NCI-H526 treated with DMSO at 0.1 percent for 48 hours (cell line): ENCODE measurements at places on chromosomes 3 and 15.

GRCh38 chr15:47769166-47769565 lies 51.9 kb downstream of the SEMA6D start:
- no peak for DNase-seq

- no peak for DNase-seq
These were observed 14.9 kb downstream of the GREM1 start for GRCh38 chr15:32732574-32733157.

DNA sequence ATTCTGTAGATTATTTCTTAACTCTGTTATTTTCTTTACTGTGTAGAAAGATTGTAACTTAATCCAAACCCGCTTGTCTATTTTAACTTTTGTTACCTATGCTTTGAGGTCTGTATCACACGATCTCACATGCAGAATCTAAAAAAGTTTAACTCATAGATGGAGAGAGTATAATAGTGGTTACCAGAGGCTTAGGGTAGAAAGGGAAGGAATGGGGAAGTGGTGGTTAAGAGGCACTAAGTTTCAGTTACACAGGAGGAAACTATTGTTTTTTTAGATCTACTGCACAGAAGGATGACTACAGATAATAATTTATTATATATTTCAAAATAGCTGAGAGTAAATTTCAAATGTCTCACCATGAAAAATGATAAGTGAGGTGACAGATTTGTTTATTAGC lies 515.2 kb downstream of the RSL24D1 start:
- DNase-seq, result no peak

DNA sequence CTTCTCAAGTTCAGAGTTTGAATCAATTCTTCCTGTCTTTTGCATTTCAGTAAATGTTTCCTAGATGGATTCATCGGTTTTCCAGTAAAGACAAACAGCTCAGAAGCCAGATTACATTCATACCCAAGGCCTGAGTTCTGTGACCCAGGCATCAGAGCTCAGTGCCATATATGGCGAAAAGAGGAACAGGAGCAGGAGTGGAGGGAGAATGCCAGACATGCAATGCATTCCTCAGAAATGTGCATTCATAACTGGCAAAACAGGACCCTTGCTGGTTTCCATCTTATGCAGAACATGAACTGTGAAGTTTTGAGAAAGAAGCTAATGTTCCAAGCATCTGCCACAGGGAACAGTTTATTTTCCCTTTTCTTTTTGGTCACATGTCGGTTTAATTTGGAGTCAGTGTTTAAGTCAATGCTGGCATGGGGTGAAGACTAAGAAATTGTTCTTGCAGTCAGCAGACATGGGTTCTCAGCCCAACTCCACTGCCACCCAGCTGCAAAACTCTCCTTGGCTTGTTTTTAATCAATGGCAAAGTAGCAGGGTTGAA lies 116.5 kb downstream of the LPP start:
- DNase-seq, result no peak

DNA sequence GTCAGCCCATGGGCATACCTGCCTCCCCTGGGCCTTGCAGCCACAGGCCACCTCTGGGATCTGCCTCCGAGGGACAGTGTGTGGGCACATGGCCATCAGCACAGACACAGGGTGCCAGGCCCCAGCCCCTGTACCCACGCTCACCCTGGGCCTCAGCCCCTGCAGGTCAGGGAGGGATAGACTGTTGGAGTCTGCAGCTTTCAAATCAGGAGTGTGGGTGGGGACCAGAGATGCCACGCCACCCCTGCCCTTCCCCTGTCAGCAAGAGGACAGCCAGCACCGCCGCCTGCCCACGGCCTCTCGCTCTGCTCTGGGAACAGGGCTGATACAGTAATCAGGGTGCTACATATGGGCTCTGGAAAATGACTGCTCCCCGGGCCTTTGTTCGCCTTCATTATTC lies 72.7 kb downstream of the DNAJB8 start:
- DNase-seq, result no peak

GRCh38 chr3:168405288-168405687 lies 309.6 kb upstream of the GOLIM4 start:
- no peak for DNase-seq

- DNase-seq, result no peak
These were observed 97.2 kb upstream of the C3orf80 start for GRCh38 chr3:160128056-160128455.

DNA sequence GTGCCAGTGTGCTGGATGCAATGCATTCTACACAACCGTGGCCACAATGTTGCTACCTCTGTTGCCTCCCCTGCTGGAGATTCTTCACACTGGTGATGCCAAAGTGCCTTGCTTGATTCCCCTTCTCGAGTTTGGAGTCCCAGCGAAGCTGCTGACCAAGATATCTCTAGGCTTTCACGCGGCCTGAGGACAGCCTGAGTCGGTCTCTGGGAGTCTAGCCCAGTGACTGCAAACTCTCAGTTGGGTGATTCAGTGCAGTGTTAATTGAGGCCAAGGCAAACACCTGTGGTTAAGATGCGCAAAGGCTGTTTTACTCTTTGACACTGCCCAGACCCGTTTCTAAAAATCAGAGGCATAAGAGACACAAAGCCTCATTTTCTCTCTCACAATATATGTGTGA lies 434.4 kb downstream of the NR2F2 start:
- DNase-seq, result no peak

DNA sequence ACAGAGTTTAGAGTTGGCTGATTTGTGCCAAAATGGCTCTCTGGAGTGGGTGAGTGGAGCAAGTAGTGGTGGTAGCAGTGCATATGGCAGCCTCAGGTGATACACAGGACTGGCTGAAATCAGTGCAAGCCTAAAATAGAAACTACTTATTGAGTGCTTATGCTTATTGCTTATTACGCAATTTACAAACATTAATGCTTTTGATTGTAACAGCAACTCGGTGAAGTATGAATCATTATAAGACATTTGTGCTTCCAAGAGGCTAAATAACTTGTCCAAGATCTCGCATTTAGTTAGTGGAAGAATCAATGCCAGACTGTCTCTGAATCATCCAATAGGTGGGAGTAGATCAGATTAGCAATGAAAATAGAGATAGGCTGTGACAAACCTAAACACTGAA lies 353.8 kb downstream of the NAALADL2 start:
- DNase-seq, result no peak

GRCh38 chr3:125418306-125418705 lies 43.2 kb upstream of the ZNF148 start:
- no peak for DNase-seq

DNA sequence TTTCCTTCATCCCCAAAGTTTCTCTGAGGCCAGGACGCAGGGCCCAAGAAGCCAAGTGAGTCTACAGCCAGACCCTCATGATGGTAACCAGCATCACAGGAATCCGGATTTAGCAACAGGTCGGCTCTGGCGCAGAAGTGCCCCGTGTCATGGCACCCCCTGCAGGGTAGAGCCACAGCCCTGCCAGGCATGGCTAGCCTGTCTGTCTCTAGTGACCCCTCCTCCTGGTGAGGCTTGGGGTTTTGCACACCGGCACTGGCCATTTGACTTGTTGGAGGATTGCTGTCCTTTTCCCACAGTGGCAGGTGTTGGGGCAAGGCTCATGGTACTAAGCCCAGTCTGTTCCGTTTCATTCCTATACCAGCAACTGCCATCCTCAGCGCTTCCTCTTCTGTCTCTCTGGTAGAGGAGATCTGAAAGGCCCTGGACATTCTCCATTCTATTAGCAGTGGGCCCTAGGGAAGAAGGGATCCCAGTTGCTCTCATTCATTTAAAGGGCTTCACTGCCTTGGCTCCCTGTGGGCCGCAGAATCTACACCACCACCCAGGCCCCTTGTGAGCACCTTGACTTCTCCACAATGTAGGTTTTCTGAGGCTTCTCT lies 9.4 kb upstream of the CHAC1 start:
- DNase-seq, result no peak

DNA sequence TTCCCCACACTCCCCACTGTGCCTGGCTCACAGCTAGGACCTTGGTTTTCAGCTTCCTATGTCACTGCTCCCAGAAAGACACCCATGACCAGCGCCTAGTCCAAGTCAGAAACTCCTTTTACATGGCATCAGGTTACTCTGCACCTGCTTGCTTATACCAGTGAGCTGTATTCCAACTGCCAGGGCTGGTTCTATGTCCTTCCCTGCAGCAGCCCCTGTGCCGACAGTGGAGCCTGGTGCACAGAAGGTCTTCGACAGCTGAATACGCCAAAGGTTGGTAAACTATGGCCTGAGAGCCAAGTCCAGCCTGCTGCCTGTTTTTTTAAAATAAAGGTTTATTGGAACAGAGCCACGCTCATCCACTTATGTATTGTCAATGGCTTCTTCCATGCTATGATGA lies 102.5 kb downstream of the IQSEC1 start:
- DNase-seq, result peak; percentile 28

GRCh38 chr3:43309372-43310305 lies 23.3 kb downstream of the SNRK start:
- DNase-seq, result no peak

- no peak for DNase-seq
These were observed 54.3 kb upstream of the SLC24A5 start for GRCh38 chr15:48066456-48066855.

DNA sequence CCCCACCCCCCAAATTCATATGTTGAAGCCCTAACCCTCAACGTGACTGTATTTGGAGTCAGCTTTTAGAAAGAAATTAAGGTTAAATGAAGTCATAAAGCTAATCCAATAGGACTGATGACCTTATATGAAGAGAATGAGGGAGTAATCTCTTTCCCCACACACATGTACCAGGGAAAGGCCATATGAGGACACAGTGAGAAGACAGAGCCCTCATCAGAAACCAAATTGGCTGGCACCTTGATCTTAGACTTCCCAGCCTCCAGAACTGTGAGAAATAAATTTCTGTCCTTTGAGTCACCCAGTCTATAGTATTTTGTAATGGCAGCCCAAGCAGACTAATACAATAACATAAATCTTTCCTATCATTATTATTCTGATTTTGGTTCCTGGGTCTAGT lies 194.7 kb upstream of the NANOGP8 start:
- no peak for DNase-seq

- peak; percentile 50 for DNase-seq
These were observed 1.2 kb upstream of the LRRC34 start for GRCh38 chr3:169813757-169814517.

GRCh38 chr15:92502336-92502735 lies 108.7 kb downstream of the ST8SIA2 start:
- DNase-seq, result no peak
